ENCODE measurements at places on chromosomes 4 and X.
A peak's percentile ranks its signal among the peaks of the same experiment; 100 is the strongest.

DNA sequence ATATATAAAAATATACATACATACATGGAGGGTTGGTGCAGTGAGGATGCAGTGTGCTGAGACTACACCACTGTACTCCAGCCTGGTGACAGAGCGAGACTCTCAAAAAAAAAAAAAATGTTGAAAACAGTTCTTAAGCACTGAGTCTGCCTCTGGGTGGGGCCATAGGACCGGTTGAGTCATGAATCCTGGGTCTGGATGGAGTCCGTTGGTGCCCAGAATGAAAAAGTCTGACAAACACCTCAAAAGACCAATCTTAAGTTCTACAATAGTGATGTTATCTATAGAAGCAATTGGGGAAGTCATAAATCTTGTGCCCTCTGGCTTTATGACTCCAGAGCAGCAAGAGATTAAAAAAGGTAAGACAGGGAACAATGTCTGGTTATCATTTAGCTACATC lies 70.4 kb downstream of the FGFBP1 start:
- DNase-seq = no peak

- no peak for DNase-seq
These were observed 665 bp upstream of the LRPAP1 start for GRCh38 chr4:3532751-3533422.

GRCh38 chr4:153314915-153315314 lies 29.6 kb upstream of the MND1 start:
- DNase-seq = no peak

- DNase-seq = no peak
These were observed 1217.6 kb downstream of the PCDH18 start for GRCh38 chr4:136314686-136315085.

DNA sequence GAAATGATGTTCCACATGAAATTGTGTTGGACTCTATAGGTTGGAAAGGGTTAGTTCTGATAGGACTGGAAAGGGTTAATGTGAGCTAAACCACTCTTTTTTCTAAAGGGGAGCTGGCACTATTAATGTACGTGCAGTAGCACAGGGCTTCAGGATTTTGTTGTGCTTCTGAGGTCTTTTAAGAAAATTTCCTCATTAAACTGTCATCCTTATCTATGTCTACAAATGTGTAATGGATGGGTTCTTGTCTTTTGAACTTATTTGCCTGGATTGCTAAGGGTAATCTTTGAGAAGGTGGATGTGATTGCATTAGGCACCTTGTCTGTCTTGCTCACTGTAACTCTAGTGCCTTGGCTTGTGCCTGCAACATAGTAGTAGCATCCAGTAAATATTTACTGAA lies 106.0 kb upstream of the SLC4A4 start:
- no peak for DNase-seq

- no peak for DNase-seq
These were observed 56.5 kb upstream of the C4orf50 start for GRCh38 chr4:6074758-6075157.

GRCh38 chr4:71029504-71029903 lies 36.1 kb downstream of the DCK start:
- no peak for DNase-seq

GRCh38 chrX:3712870-3713224 lies 602 bp downstream of the PRKX start:
- no peak for DNase-seq

DNA sequence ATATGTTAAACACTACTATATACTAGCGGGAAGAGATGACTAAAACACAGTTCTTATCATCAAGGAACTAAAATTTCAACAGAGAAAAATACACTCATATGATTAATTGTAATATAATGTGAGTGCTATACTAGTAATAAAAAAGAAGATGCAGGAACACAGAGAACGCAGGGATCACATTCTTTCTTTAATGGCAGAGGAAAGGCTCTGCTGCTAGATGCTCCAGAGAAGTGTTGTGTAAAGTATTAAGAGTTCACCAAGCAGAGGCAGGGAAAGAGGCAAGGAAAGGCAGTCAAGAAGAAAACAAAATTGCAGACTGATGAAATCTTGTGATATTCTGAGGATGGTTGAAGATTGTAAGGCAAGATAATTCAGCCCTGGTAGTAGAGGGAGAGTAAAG lies 394.7 kb downstream of the PDGFC start:
- DNase-seq = no peak

DNA sequence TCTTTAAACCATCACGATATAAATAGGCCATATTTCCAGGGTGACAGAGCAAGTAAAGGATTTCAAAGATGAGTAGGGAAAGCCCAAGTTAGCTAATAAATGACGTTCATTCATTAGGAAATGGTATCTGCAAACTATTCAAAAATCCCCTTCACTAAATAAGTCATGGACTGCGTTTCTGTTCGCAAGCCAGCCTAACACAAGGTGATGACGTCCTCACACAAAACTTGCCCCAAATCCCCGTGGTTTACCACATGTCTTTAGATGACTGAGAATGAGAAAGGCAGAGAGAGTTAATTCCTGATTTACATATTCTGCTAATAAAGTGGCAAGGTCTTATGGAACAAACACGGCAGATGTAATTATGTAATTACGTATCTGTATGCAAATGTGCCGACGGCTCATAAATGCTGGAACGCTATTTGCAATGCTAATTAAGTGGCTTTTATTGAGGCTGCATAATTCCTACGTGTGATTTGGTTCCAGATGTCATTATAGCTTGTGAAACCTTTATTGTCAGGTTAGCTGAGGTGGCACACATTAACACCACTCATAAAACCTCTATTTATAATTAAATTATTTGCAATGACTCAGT lies 437.7 kb upstream of the FRG1 start:
- peak; percentile 71 for DNase-seq

DNA sequence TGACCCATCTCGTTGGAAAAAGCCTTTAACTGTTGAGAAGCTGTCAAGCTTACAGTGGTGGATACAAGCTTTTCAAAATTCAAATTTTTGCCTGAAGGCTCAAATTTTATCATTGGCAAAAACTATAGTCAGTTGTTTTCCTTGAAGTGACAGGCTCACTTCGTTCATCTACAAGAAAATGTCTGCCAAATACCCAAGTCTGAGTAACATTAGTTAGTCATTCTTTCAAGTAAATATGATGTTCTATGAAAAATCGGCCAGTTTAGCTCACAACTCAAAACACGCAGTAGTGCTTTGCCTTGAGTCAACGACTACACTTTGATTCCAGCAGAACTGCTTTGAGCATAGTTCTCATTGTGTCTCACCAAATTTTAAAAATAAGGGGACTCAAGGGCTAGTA lies 170.3 kb upstream of the MAMLD1 start:
- DNase-seq = no peak

DNA sequence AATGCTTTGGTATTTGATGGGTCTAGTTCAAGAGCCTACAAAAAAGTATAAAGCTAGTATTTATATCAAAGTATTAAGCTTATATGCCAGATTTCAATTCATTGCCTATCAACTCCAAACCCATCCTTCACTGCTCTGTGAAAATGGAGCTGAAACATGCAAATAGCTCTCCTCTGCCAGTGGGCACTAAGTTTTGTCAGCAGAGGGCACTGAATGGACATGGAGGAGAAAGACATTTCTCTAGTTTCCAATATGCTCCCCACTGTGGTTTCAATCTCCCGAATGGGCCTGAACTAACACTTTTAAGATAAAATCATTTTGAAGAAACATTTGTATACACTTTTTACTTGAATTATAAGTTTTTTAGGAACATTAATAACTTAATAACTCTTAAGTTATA lies 12.4 kb downstream of the PPID start:
- DNase-seq = no peak

GRCh38 chr4:149269835-149270234 lies 545.8 kb downstream of the IQCM start:
- no peak for DNase-seq

DNA sequence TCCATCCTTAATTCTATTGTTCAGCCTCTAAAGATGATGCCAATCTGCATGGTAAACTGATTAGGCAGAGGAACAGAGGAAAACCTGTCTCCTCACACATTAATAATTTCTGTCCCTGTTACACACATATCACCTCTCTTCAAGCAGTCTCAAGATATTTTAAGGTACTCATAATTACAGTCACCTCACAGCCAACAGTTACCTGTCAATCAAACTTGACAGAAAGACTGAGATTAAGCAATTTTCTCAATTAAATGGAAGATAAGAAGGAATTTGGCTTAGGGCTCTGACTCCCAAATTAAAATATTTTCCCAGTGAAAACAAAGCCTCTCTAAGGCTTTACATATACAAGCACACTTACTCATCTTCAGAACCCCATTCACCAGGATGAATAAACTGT lies 85.2 kb downstream of the MAPK10 start:
- DNase-seq = no peak

- no peak for DNase-seq
These were observed 11.6 kb downstream of the NPY2R start for GRCh38 chr4:155220025-155220424.

DNA sequence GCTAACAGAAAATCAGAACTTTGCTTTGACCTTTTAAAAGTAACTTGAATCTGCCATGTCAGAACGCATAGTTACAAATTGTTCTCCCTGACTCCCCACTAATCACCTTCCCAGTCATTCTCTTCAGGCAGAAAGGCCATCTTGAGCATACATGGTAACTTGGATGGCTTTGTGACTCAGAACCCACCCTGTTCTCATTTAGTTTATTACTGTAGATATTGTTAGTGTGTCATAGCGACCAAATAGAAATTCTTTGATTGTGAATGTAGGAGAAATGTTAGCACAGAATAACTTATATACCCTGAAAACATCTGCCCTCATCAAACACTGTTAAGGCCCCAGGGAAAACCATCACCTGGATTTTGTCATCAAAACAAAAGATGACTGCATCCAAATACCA lies 382.0 kb downstream of the MAGEB5 start:
- no peak for DNase-seq

DNA sequence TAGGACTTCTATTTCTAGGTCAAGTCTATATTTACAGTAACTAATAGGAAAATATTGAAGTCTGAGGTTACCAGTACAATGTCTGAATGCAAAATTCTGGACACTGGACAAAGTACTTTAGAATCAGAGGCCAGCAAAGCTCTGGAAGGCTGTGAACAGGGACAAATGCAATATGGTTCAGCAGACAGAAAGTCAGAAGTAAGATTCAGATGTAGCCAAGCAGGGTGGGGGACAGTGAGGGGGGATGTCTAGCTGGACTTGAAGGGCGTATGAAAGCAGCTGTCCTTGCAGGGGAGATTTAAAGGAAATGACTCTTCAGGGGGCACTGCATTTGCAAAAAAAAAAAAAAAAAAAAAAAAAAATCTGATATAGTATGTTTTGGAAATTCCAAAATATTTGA lies 2.9 kb downstream of the SORBS2 start:
- no peak for DNase-seq

- no peak for DNase-seq
These were observed 234.8 kb downstream of the SHOX start for GRCh38 chrX:865422-865821.

DNA sequence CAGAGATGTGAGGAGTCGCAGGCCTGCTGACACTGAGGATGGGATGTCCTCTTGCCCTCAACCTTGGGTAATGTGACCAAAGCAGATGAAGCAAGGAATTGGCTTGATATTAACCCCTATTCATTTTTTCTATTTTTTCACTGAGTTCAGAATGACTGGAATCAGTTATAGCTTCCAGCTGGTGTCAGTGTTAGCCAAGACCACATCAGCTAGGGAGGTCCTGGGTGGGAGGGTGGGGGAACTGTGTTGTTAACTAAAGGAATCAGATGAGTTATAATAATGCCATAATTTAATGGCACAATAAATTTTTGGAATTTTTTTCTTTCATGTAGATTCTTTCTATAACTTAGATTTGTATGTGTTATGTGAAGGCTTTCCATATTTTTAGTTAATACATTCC lies 91.9 kb downstream of the EGF start:
- DNase-seq = no peak

GRCh38 chrX:1554469-1555210 lies 17.7 kb upstream of the P2RY8 start:
- no peak for DNase-seq

DNA sequence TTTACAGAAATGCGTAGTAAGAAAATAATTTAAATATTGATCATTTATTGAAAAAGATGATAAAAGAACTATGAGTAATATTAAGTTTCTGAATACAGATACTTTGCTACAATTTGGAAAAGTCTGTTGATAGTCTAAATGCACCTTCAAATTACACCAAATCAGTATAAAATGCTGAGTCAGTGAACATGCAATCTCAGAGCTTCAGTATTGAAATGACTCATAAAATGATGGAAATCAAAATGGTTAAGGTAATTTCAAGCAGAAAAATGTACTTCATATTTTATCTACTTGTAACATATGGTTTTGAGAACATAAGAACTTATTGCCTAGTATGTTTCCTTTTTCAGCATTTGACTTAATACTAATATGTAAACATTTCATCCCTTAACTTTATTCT lies 448.2 kb downstream of the PCDH10 start:
- no peak for DNase-seq

DNA sequence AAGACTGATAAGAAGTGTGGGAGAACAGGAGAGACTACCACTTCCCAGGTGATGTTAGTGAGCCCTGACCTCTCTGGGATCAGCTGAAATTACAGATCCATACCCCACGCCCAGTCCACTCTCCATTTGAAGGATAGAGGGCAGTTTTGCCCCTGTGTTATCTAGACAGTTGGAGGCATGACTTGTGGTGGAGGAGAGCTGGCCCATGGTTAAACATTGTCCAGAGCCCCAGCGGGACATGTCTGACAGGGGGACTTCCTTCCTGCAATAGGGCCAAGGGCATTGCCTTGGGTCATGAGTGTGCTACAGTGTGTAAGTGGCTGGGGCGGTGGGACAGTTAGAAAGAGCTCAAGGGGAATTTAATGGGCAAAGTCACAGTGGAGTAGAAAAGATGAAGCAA lies 181.1 kb downstream of the MID1IP1 start:
- DNase-seq = no peak

GRCh38 chr4:14091531-14091930 lies 464.0 kb upstream of the BOD1L1 start:
- DNase-seq = no peak

Measured in NCI-H1048 (cell line).